Stromal cell of bone marrow (primary cell): ENCODE measurements at places on chromosomes 2 and 18.
A peak's percentile ranks its signal among the peaks of the same experiment; 100 is the strongest.

GRCh38 chr2:160445673-160446072, 47.9 kb downstream of the RBMS1 start:
- DNase-seq = no peak

- no peak for DNase-seq
These were observed 83.5 kb downstream of the HRH4 start for GRCh38 chr18:24543795-24544498.

DNA sequence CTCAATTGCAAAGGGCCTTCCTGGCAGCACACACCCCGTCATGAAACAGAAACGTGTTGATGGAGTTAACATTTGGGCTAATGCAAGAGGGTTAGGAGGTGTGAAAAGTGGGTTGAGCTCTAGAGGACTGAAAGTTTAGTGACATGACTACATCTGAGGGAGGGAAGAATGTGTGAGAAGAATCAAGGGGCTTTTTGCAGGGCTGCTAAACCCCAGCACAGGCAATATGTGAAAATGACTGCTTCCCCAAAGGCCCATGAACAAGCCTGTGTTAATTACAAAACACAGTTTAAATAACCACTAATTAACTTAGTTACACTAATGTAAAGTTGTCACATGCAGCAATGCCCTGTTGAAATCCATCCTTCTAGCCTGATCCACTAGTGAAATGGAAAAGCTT, 63.4 kb upstream of the PEX13 start:
- DNase-seq = no peak

- no peak for DNase-seq
These were observed 142.9 kb upstream of the NCKAP5 start for GRCh38 chr2:133711201-133711600.

GRCh38 chr2:159953136-159953823, 109.1 kb downstream of the PLA2R1 start:
- no peak for DNase-seq

- no peak for DNase-seq
These were observed 35.3 kb downstream of the DDX1 start for GRCh38 chr2:15626967-15627366.

DNA sequence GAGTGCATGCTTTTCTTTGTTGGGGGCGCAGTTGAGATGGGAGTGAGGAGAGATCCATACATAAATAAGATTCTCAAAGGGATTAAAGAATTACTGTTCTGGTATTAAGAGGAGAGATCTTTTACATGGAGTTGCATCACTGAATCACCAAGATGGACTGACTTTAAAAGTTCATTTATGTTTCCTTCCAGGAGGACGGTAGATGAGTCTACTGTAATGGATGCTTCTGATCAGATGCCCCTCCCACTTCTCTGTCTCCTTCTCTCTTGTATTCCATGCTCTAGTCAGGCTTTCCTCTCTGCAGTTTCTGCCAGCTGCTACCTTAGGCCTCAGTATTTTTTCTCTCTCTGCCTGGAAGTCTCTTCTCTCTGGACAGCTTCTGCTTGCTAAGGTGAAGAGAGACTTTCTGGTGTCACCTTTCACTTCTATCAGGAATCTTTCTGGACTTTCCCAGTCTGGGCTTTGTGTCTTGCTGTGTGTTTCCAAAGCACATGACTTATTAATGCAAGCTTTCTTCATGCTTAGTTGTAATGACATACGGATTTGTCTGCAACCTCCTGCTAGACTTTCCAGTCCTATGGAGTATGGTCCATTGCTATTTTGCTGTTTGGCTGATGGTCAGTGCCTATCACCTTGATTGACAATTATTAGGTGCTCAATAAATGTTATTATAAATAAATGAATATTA, 23.6 kb downstream of the FAM171B start:
- no peak for DNase-seq

GRCh38 chr2:224999754-225000153, 42.5 kb downstream of the DOCK10 start:
- peak; percentile 12 for DNase-seq

DNA sequence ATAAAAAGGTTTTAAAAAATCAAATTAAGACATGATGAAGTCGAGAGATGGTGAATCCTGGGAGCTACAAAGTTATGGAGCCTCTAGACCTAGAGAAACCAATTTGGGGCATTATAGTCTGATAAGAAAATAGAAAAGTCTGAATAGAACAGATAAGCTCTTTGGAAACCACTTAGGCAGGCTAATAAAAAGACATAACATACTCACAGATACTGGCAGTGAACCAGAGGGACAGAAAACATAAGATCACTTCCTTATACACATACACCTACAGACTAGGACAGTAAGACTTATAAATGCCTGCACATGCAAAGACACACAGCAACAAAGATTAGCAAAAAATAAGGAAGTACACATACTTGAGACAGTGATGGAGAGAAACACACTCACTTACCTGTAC, 20.0 kb downstream of the SMC6 start:
- DNase-seq = no peak

DNA sequence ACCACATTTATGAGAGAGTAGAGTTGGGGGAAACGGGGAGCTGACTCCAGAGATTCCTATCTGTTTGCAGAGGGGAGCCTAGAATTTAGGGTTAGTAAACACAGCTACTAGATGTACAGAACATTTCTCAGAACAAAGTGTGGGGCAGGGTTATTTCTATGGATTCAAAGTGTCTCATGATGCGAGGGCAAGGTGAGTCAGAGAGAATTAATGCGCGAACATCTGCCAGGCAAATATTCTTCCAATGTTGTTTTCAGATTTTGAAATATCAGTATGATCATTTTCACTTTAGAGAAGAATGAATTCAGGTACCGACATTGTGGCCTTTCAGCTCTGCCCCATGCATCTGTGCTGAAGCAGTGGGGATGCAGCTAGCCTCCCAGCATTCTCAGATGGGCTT, 2.0 kb upstream of the DSEL start:
- no peak for DNase-seq

- no peak for DNase-seq
These were observed 1915.0 kb upstream of the CELF4 start for GRCh38 chr18:39480494-39481195.

DNA sequence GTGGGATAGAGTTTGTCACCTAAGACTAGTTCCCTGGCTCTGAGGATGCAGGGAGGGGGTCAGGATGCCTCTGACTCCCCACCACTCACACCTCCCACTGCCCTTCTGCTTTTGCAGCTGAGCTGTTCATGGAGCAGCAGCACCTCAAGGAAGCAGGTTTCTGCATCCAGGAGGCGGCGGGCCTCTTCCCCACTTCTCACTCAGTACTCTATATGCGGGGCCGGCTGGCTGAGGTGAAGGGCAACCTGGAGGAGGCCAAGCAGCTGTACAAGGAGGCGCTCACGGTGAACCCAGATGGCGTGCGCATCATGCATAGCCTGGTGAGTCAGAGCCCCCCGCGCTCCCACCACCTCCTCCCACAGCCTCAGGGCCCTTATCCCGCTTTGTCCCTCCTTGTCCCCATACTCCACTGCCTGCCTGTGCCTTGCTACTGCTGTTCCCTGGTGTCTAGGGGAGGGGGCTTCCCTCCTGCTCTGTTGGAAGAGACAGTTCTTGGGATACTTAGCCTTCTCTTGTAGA, 94.4 kb downstream of the STPG4 start:
- DNase-seq = no peak

GRCh38 chr2:15694589-15694986, 102.9 kb downstream of the DDX1 start:
- DNase-seq = no peak

DNA sequence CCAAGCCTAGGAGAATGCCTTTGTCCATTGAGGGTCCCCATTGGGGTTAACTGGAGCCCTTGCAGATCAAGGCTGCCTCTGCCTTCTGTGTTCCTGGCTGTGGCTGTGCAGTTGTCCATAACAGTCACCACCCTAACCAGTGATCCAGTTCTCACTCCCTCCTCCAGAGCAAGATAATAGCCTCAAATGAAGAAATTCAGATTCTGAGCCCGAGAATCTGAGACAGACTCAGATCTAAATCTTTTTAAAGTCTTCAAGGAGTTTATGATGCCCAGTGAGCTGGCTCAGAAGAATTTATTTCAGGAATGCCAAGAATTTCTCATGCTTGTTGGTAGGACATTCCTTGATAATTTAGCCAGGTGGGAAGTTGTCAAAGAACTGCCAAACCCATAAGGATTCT, 44.3 kb upstream of the RAB6C start:
- DNase-seq = no peak

- DNase-seq = peak; percentile 82
These were observed 33.9 kb downstream of the FN1 start for GRCh38 chr2:215401896-215402379.

DNA sequence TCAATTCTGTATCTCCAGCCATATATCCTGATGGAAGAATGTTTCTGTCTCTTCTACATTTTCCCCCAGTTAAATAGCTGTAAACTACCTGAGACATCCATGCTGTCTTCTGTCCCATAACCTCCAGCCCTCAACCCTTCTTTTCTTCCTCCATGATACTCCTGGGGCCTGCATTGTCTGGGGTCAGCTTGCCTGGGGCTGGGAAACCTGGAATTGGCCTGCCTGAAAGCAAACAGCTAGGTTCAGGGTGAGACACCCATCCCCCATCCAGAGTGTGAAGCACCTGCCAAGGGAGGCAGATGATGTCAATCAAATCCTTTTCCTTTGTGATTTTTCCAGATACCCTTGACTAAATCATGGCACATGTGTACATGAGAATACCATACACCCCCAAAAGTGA, 313.7 kb upstream of the MGAT5 start:
- DNase-seq = no peak

DNA sequence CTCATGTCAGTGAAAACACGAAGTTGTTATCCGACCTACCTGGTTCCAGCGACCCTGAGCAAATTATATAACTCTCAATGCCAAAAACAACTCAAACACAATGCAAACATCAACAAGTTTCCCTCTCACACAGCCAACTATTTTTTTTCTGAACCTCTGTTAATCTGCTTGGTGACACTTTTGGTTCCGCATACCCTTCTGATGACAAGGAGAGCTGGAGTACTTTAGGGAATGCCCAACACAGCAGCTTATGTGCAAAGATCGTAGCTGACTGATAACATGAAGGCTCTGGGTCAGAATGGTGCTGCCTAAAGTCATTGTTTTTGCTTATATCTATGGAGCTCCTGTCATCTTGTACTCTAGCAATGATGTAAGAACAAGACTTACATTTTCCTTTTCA, 72.7 kb upstream of the CCDC68 start:
- no peak for DNase-seq

GRCh38 chr2:173149491-173149890, 73.8 kb downstream of the MAP3K20 start:
- DNase-seq = no peak
